ENCODE measurements at places on chromosomes 7 and 10.

DNA sequence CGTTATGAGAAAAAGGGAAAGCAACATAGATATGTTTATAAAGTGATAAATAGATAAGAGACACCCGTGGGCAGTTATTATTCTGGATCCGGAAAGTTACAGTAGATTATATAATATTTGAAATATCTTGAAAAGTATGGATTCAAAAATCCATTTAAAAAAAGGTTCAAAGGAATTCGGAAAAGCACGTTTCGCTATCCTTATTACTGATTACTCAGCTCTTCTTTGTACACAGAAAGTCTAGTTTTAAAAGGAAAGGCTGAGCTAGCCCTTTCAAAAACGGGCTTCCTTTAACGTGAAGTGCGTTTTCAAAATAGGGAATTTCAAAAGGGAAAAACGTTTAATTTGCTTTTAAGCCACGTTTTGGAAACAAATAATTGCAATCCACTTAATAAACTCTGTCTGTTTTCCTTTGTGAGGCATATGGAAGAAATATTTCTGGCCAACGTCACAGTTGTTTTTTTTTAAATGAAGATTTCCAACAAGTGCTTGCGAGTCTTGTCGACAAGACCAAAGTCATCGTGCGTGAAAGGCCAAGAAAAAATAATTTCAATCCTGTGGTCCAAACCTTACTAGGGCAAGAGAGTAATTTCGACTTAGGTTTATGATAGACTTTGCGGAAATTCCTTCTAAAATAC is 2.2 kb upstream of the SKIDA1 start:
- DNase-seq: no peak

GRCh38 chr7:158248816-158249215 is 338.8 kb downstream of the PTPRN2 start:
- no peak for DNase-seq

DNA sequence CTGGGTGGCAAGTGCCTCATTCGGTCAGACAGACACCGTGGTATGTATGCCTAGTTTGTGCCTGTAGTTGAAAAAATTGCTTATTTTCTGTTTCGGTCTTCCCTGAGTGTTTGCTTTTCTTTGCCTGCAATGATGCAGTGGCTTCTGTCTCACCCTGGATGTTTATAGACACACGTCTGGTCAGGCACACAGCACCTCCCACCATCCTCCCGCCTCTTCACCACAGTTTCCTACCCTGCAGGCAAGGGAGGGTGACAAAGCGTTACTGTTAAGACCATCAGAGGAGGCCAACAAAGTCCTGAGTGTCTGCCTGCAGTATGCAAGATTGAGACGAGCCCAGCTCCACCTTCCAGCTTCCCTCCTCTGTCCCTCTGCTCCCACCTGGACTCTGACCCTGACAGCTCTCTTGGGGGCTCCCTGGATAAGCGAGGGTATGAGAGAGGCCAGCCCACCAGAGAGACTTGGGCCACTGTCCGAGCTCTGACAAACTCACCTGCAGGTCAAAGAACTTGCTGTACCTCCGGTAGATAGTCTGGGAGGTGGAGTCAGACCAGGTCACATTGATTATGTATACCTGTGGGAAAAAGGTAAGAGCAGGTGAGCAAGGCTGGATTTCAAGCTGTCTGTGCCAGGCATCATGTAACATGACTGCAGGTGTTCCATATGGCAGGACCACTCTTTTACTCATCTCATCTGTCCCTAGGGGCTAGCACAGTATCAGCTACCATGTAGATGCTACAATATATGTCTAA is 54.4 kb downstream of the SH3PXD2A start:
- no peak for DNase-seq

DNA sequence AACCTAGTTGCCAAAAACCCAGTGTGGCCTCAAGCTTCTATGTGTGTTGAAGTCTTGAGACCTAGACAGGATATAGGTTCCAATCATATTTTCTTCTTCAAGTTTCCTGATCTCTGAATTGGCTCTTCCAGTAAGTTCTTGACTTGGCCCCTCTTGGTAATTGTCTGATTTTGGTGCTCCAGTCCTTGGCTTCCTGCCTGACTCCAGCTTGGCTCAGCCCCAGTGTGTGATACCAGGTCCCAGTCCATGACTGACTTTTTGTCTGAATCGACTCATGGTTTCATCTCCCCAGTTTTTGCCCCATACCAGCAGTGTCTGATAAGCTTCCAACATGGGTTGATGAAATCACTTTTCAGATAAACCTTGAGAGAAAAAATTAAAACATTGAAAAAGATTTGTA is 72.3 kb downstream of the FAS start:
- DNase-seq: no peak

DNA sequence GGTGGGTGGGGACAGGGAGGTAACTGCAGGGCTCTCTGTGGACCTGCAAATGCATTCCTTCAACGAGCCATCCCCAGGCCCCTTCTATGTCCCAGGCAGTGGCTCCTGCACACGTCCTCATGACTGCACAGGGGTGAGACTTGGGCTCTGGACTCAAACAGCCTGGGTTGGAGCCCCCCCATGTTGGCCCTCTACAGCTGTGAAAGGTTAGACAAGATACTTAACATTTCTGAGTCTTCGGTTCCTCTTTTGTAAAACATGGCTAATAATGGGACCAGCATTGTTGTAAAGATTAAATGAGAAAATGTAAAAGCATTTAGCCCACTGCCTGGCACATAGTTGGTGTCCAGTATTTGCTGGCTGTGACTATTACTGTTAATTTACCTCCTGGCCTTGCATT is 41.8 kb downstream of the CHST3 start:
- DNase-seq: no peak

GRCh38 chr10:70343312-70343711 is 39.1 kb downstream of the LRRC20 start:
- DNase-seq: no peak

DNA sequence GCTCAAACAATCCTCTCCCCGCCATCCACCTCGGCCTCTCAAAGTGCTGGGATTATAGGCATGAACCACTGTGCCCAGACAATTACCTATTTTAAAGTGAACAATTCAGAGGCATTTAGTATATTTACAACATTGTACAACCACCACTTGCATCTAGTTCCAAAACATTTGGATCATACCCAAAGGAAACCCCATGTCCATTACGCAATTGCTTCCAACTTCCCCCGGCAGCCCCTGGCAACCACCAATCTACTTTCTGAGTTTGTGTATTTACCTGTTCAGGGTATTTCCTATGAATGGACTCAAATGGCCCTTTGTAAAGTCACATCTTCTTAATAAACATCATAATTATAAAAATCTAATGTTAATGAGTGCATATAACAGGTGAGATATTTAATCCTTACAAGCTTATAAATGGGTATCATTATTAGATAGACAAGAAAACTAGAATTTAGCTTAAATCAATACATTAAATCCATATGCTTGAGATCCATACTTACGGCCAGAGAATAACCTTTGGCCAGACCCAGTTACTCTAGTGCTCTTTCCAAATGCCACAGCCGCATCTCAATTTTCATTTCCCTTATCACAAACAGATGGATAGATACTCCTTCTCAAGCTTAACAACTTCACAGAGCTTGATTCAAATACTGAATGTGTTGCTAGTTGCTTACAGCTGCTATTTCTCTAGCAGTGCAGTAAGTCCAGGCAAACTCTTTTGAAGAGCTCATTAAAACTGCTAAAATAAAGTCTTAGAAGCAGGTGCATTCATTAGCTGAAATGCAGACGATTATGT is 133.4 kb upstream of the MKLN1 start:
- DNase-seq: no peak

DNA sequence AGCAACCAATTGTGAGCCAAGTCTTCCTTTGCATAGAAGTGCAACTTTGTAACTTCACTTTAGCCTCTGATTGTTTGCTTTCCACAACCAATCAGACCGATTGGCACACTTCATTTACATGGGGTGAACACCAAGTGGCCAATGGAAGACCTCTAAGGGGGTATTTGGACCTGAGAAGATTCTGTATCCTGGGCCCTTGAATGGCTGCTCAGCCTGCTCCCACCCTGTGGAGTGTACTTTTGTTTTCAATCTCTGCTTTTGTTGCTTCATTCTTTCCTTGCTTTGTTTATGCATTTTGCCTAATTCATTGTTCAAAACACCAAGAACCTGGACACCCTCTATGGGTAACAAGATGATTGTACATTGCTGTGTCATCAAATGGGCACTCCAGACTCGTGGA is 385.7 kb upstream of the NRP1 start:
- DNase-seq: no peak

- DNase-seq: no peak
These were observed 63.8 kb downstream of the ALOX5 start for GRCh38 chr10:45437587-45438465.

DNA sequence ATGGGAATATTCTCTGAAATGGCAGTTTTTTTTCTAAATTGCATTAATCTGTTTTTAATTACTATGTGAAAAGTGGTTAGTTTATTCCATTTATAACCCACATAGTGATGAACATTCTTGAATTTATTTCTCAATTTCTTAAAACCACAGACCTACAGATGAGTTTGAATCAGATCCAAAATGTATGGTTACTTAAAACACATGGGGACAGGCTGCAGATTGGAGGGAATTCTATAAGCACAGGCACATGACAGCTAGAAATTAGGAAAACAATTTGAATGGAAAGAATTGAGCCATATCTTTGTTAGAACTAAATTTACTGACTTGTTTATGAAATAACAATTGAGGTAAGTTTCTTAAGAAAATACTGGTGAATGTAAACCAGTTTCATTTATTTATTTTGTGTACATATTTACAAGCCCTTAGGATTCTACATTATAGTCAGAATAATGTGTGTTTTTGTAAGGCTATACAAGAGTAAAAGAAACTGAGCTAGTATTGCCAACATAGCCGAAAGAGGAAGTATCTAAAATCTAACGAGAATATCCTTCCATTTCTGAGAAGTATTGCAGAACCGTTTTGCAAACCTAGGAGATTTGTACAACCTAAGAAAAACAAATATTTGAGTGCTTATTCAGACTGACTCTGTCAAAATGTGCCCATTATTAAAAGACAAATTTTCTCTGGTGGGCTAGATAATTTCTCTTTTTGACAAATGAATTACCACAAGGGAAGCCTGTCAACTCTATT is 434.3 kb upstream of the SEMA3D start:
- DNase-seq: no peak

- DNase-seq: no peak
These were observed 76.3 kb downstream of the COL13A1 start for GRCh38 chr10:69878038-69878437.

DNA sequence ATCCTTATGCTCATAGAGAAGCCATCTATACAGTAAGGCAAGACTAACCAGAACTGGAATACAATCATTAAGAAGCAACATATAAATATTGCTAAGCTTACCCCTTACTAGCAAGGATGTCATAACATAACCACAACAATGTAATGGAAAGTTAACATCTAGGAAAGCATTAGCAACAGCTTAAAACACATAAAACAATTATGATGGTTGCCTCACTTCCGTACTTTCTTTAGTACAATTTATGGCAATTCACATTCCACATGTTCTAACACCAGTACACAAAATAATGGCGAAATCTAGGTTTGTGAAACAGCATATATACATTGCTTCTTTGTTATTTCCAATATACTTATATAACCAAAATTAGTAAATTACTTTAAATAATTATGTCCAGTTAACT is 195.0 kb downstream of the AHR start:
- no peak for DNase-seq

DNA sequence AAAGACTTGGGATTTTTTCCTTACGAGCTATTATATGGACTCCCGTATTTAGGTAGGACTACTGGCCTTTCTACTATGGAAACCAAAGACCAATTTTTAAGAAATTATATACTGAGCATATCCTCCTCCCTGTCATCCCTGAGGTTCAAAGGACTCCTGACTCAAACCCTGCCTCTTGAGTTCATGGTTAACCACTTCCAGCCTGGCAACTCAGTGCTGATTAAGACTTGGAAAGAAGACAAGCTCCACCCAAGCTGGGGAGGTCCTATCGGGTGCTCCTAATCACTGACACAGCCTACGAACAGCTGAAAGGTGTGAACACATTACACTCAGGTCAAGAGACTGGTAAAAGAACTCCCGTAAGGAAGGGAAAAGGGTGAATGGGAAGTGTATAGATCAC is 66.8 kb downstream of the LYZL2 start:
- DNase-seq: no peak

DNA sequence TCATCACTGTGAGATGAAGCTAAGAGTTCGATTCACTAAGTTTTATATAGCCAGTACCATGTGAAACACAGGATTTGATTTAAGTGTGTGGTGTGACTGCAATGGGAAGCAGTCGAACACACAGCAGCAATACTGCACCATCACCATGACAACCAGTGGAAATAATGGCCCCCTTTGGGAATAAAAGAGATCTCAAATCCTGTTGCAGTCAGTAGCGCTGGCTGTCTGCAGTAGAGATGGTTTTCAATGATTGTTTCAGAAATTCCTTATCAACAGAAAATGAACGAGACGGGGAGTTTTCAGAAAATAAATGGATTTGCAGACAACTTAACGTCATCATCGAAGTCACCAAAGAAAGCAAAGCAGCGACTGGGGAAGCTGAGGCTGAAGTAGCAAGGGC is 91.0 kb downstream of the PTPRE start:
- peak; percentile 65 for DNase-seq

DNA sequence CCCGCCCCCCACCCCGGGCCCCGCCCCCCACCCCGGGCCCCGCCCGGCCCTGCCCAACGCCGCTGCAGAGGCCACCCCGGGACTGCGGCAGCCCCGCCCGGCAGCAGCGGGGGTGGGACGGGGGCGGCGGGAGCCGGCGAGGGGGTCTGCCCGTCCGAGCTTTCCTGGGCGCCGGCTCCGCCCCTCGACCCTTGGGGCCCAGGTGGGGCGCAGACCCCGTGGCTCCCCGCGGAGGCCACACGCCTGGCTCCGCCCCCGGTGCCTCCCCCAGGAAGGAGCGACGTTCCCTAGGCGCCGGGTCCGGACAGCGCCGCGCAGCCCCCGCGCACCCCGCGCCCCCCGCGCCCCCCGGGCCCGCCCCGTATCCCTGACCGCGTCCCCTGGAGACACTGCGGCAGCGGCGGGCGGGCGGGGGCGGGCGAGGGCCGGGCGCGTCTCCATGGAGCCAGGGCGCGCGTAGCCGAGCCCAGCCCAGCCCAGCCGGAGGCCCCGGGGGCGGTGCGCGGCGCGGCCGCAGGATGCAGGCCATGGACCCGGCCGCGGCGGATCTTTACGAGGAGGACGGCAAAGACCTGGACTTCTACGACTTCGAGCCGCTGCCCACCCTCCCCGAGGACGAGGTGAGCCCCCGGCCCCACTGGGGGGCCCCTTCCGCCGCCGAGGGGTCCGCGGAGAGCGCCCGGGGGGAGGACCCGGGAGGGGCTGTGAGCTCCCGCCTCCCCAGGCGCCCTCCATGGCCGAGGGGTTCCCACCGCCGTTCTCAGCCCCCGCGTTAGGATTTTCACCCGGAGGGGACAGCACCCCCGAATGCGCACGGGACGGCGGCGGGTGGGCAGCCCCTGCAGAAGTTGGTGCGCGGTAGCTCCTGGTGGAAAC is at the start of gene KNDC1:
Gene KNDC1, plus strand, starts transcription at position 270 of the 876 bp plus-strand sequence. Its CDS starts 249 bp downstream, at position 519.
- DNase-seq: no peak
